ENCODE measurements at places on chromosomes 5 and 9.

DNA sequence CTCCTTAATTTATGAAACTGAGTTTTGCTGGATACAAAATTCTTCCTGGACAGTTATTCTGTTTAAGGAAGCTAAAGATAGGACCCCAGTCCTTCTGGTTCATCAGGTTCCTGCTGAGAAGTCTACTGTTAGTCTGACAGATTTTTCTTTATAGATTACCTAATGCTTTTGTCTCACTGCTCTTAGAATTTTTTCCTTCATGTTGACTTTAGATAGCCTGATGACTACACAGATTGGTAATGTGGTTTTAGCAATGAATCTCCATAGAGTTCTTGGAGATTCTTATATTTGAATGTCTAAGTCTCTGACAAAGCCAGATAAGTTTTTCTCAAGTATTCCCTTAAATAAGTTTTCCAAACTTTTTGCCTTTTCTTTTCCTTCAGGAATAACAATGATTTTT, 419.7 kb downstream of the CDH10 start:
- DNase-seq: no peak

DNA sequence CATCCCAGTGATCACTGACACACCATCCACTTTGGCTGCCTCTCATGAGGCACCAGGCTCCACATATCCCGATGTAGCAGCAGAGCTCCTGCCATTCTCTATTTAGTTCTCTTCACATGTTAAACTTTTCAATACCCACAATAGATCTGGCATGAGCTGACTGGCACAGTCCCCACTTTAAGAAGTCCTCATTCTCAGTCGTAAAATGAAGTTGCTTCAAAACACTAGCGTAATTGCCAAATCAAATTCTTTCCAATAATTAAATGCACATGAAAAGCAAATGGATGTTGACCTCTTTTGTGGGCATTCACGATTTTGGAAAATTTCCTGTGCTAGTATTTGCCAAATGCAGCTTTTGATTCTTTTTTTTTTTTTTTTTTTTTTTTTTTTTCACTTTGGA, 32.4 kb downstream of the HAPLN1 start:
- no peak for DNase-seq

DNA sequence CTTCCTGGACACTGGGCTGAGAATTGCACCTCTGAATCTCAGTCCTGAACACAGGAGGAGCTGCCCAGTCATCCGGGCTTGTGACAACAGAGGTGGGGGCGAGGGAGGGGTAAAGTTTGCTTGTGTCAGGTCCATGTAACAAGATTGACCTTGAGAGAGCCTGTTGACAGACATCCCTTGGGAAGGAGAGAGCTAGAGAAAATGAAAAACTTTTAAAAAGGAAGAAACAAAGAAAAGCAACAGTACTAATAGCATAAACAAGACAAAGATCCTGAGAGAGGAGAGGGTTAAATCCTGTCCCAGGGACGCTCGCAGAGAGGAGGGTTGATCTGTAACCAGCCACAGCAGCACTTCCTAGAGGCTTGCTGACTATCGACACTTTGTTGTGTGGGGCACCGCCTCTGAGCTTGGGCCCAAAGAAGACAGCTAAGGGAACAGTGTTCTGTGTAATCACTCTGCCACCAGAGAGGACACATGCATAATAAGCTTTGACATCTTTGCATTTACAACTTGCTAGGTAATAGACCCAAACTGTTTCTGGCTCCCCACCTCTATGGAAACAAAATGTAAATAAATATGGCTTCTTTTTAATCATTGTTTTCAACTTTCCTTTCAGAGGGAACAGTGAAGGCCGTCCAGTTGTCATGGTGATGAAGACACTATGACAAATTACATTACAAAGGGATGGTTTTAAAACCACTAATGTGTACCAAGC, 363.7 kb downstream of the CSNK1G3 start:
- DNase-seq: no peak

GRCh38 chr5:139392678-139393496, 2.0 kb downstream of the PROB1 start:
- DNase-seq: peak; percentile 55

GRCh38 chr5:148469501-148469935, 85.8 kb downstream of the FBXO38 start:
- no peak for DNase-seq

- no peak for DNase-seq
These were observed 93.2 kb downstream of the LIX1 start for GRCh38 chr5:97049175-97049574.

GRCh38 chr9:94811074-94811473, 84.6 kb downstream of the AOPEP start:
- DNase-seq: no peak

DNA sequence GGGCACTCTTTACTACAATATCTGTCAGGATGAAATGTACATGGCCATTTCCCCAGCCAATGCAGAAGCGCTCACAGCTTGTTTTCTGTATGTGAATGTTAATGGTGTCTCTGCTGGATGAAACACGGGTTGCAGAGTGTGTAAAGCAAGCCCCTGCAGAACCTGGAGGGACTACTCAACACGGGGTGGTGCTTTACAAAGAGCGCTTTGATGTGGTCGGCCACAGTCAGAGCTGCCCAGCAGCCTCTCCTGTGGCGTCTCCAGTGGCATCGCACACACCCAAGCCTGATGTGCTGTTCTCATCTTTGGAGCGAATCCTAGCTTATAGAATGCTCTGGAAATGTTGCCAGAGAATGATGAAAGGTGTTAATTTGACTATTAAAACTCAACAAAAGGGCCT, 162.7 kb upstream of the NFIL3 start:
- no peak for DNase-seq

- no peak for DNase-seq
These were observed 4.7 kb downstream of the CXXC5 start for GRCh38 chr5:139652788-139653241.

GRCh38 chr5:73286896-73287295, 113.9 kb downstream of the TMEM174 start:
- DNase-seq: no peak

DNA sequence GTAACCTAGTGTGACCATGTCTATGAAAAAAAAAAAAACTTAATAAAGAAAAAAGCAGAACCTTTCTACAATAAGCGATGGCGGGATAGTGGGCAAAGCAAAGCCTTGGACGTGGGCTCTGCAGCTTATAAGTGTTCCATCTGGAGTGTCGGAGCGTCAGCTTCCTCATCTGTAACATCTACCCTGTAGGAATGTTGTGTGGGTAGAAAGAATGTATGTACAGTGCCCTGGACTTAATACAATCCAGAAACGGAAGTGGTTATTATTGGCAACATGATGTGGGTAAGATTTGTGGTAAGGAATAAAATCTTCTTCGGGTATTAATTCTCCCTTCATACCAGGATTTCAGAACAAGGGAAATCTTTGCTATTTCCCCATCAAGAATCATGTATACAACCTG, 66.5 kb downstream of the SEMA5A start:
- DNase-seq: no peak

DNA sequence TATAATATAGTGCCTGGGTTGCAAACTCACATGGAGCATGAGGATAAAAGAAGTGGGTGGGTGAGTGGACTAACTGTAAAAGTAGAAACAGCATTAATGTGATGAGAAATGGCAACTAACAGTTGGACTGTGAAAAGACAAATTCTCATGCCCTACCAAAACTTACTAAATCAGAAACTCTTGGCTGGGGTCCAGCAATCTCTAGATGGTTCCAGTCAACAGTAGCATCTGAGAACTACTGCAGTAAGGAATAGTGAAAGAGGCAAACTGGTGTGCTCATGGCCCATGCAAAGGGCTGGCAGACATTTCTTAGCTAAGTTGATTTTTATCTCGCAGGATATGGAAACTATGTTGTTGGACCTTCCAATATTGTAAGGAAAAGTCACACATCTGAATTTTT, 150.3 kb downstream of the PIK3R1 start:
- DNase-seq: no peak

DNA sequence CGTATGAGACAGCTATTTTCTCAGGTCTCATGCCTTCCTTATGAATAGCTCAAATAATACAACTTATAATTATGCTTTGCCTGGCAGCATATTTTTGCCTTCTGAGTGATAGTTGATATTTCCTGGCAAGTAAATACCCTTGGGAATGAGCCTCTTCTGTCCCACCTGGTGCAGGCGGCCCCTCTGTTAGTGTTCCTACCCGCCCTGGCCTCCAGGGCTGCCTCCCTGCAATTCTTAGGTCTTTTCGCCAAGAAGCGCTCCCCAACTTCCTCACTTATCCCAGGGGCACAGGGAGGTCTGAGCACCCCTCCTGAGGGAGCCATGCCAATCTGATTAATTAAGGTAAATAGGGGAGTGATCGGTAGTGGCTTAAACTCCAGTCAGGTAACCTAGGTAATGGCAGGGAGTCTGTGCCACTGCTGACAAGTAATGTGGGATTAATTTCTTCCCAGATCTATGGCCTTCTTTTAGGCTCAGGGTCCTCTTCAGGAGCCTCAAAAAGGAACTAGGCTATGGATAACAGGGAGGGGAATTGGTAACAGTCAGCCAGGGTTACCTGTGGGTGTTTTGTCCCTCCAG, 81.5 kb downstream of the GALNT10 start:
- DNase-seq: no peak

GRCh38 chr5:63401436-63402046, 560.7 kb downstream of the HTR1A start:
- no peak for DNase-seq

DNA sequence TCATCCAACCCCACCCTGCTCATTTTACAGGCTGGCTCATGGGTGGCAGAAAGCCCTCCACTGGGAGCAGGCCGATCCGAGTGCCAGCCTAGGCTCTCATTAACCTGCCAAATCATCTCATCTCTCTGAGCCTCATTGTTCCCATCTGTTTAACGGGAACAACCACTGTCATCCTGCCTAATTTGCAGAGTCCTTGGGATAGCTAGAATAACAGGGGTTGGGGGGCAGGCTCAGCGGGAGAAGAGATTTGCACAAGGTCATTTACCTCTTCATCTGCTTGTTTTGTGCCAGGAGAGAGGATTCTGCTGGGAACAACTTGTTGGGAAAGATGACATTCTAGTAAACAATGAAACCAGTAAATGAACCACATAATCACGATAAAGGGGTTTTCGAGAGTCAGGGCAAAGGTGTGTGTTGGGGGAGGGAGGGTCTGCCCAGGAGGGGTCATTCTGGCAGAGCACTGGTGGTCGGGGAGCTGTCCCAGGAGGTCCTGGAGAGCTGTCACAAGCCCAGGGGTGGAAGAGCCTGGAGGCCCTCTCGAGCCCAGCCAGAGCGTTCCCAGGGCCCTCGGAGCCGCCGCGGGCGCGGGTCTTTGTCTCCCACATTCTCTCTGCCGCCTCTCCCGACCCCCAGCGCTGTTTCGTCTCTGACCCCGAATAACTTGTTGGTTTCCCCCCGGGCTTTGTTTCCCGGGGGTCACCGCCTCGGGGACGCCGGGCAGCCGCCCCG, 22.8 kb upstream of the NDST1 start:
- no peak for DNase-seq

- no peak for DNase-seq
These were observed 12.5 kb upstream of the CXCL14 start for GRCh38 chr5:135591277-135591676.

DNA sequence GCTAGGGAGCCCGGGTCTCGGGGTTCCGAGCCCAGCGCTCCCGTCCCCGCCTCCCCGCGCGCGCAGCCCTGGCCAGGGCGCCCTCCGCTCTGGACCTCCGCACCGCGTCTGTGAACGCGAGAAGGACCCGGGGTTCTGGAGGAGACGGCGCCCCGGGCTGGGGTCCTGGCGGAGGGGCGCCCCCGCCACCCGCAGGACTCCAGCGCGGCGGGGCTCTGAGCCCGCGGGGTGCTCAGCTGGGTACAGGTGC, 431 bp downstream of the TMOD1 start:
- no peak for DNase-seq

GRCh38 chr5:142495531-142495930, 170.7 kb upstream of the SPRY4 start:
- no peak for DNase-seq

- no peak for DNase-seq
These were observed 135.2 kb upstream of the TUSC1 start for GRCh38 chr9:25813478-25813877.

DNA sequence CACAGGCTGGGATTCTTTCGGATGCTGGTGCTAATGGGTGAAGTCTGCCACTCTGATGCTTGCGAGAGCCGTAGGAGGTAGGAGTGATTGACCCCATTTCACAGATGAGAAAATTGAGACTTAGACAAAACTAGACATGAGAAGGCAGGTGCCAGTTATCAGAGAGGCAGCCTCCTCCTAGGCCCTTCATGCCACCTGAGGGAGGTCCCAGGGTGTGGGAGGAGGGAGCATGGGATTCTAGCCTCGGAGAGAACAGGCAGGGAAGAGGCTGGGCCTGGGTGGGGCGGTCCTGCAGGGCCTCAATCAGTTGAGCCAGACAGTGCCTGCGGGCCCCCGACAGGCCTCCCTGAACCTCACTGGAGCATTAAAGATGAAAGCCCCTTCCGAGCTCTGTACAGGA, 112.4 kb downstream of the COL23A1 start:
- DNase-seq: no peak

DNA sequence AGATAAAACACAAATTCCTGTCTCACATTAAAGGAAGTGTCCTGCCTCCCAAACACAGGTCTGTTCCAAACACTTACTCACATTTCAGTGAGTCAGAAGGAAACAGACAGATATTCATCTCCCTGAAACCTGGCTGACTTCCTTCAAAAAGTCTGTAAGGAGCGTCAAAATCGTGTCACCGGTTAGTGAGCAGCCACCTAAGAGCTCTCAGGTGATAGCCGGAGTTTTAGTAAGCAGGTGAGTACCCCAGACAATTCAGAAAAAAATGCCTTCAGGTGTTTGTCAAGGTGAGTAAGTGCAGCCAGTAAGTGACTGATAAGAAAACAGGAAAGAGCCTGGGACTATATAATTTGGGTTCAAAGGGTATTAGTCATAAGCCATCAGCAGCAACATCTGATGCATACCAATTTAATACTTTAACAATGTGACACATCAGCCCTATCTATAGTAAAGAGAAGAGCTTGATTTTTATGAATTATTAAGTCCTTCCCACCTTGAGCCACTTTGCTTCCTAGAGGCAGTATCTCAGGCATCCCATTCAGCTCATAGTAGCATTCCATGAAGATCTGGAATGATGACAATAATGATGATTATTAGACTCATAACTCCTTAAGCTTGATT, 1.3 kb upstream of the ITGA2 start:
- DNase-seq: peak; percentile 10

DNA sequence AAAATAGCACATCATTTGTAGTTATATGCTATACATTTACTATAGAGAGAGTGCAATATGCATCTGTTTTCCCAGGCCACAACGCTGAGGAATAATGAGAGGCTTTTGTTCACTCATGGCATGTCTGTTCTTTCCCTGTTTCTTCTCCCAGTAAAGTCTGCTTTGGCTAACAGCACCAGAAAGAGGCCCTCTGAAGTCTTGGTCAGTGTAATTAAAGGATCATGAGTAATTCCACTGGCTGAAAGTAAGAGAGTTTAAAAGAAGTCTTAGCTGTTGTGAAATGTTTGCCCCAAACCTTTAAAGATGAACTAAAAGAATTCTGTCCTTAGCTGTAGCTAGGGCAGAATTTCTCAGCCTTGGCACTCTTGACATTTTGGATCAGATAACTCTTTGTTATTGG, 228.8 kb downstream of the TLE4 start:
- no peak for DNase-seq

GRCh38 chr9:129458663-129459546, 162.0 kb downstream of the C9orf50 start:
- DNase-seq: no peak

- no peak for DNase-seq
These were observed 240.7 kb upstream of the NREP start for GRCh38 chr5:111997711-111998110.

- no peak for DNase-seq
These were observed 84.3 kb downstream of the ZNF462 start for GRCh38 chr9:106947106-106947900.
